ENCODE measurements at places on chromosomes 7 and 10.
A peak's percentile ranks its signal among the peaks of the same experiment; 100 is the strongest.

- DNase-seq, result peak; percentile 36
Measured at GRCh38 chr7:76260171-76260703, 42.2 kb upstream of the HSPB1 start.

DNA sequence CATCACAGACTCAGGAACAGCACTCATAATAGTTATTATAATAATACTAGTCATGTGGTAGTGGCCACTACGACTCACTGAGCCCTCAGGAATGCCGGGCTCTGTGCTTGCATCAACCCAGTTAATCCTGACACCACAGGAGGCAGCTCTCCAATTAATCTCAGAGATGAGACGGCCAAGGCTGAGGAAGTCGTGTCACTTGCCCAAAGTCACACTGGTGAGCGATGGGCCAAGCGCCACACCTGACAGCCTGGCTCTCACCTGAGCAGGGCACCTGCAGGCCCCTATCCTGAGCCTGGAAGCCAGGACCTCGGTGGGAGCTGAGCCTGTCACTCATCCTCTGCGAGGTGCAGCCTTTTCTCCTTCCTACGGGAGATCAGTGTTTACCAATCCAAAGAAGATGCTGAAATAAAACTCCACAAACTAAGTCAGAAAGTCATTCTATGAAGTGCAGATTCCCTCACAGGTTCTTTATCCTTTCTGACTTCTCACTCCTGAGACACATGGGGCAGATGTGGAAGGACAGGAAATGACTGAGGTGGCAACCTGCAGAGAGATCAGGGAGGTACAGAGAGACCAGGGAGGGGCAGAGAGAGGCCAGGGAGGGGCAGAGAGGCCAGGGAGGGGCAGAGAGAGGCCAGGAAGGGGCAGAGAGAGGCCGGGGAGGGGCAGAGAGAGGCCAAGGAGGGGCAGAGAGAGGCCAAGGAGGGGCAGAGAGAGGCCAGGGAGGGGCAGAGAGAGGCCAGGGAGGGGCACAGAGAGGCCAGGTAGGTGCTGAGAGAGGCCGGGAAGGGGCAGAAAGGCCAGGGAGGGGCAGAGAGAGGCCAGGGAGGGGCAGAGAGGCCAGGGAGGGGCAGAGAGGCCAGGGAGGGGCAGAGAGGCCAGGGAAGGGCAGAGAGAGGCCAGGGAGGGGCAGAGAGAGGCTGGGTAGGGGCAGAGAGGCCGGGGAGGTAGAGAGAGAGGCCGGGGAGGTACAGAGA, 38.5 kb downstream of the VIPR2 start:
- no peak for DNase-seq

- DNase-seq, result peak; percentile 48
Measured at GRCh38 chr10:132452216-132452650, 55.2 kb downstream of the PWWP2B start.

DNA sequence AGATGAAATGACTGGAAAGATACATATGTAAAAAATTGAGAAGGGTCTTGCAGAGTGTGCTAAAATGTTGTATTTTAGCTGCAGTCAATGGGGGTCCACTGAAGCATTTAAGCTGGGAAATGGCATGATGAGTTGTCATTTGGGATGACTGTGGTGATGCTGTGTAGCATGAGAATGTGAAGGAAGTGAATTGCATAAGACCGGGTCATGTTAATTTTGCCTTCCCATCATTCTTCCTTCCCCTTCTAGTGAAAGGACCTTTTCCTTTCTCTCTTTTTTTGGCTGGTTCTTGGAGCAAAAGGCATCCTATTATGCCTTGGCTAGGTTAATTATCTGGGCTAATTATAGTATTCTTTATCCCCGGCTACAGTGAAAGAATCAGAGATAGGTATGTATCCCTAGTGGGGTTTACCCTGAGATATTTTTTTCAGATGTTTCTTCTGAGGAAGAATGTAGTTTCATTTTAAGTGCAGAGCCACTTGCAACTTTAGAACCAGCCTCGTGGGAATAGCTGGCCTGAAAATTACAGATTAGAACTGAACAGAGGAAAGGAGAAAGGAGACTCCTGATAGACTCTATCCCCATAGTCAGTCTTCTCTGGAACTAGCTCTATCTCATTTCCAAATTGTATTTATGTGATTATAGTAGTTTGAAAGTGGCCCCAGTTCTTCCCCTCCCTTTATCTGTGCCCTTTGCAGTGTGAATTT, 93.6 kb downstream of the HGF start:
- no peak for DNase-seq

DNA sequence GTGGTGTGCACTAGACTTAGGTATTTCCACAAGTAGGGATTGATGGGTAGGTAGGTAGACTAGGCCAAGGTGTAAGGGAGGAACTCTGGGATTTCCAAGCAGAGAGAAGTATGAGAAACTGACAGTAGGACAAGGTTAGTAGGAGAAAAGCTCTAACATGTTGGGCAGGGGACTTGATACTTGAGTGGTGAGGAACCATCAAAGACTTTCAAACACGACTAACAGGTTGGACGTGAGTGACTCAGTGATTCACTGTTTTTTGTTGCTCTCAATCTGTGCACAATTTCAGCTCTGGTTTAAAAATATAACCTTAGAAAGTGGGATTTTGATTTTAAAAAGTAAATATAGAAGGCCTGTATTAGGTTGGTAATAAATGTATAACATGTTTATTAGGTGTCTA, 44.4 kb downstream of the KLHDC10 start:
- DNase-seq, result no peak

DNA sequence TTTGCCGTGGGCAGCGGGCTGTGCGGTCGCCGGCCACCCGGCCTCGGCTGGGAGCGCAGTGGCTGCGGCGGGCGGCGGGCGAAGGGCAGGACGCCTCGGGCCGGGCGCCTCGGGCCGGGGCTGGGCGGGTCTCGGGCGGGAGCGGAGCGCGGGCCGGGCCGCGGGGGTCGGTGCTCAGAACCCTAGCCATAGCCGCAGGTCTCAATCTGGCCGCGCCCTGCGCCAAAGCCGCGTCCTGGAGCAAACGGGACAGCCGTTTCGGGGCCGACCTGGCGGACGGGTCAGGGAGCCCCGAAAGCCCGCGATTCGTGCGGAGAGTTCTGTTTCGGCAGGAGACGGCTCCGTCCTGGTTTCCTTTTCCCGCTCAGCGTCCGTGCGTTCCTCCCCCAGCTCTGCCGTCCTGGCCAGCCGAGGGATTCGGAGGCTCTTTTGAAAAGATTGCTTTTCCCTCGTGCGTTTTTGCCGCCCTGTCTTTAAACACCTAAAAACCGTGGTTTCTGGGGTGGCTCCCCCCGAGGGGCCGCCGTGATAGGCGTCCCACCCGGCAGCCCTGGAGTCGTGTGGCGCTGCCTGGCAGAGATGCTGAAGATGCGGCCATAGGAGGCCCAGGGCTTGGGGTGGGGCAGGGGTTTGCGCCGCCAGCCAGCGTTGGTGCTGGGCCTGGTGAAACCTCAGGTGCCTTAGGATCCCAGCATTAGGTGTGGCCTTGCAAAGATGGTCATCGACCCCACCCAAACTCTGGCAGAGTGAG, 727 bp downstream of the RET start:
- no peak for DNase-seq

DNA sequence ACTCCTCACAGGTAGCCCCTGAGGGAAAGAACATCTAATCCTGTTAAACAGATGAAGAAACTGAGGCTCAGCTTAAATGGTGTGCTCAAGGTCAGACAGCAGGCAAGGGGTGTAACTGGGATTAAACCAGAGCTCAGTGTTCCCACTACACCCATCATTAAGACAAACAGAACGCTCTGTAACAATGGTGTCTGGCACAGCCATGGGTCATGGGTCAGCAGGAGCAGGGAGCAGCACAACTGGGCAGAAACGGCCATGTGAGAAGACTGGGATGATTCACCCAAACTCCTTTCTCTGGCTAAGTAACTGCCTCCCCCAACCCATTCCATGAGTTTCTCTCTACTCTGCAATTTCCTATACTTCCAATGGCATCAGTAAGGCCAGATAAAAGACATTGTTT, 85.5 kb upstream of the PDE1C start:
- DNase-seq, result no peak

GRCh38 chr10:120042705-120043104, 150.2 kb downstream of the SEC23IP start:
- DNase-seq, result no peak

DNA sequence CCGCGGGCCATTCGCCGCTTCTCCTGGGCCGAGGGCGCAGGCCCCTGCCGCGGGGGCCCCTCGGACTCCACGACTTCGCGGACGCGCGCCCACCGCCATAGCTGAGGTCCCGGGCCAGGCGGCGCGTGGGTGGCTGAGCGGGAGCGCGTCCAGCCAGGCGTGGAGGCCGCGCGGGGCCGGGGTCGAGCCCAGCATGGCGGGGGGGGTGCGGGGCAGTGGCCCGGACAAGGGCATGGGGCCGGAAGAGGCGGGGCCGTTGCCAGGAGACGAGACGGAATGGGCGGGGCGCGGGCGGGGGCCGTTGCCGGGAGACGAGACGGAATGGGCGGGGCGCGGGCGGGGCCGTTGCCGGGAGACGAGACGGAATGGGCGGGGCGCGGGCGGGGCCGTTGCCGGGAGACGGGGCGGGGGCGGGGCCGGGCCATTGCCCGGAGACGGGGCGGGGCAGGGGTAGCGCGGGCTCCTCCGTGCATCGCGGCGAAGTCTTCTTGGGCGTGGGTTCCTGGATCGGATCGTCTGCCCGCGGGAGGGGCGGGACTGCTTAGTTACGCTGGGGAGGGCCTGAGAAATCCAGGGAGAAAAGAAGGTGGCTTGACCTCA, 14.8 kb downstream of the ADAM8 start:
- peak; percentile 85 for DNase-seq

DNA sequence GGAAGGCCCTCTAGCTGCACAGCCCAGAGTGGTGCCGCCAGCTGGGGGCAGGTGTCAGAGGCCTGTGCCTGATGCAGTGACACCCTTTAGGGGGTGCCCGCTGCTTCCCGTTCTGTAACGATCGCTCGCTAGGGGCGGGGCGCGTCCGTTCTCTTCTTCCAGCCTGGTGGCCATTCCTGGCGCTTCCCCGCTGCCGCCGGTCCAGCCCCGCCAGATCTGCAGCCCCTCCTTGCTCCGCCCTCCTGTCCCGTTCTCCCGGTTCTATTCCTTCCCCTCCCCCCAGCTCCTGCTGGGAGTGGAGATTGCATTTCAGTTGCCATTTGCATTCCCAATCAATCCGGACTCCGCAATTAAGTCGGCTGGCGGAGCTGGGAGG, 39.2 kb downstream of the AGAP3 start:
- DNase-seq, result no peak

GRCh38 chr10:84842593-84842992, 514.2 kb downstream of the CCSER2 start:
- DNase-seq, result no peak

- DNase-seq, result no peak
Measured at GRCh38 chr7:26993816-26994810, 101.7 kb downstream of the HOXA1 start.

DNA sequence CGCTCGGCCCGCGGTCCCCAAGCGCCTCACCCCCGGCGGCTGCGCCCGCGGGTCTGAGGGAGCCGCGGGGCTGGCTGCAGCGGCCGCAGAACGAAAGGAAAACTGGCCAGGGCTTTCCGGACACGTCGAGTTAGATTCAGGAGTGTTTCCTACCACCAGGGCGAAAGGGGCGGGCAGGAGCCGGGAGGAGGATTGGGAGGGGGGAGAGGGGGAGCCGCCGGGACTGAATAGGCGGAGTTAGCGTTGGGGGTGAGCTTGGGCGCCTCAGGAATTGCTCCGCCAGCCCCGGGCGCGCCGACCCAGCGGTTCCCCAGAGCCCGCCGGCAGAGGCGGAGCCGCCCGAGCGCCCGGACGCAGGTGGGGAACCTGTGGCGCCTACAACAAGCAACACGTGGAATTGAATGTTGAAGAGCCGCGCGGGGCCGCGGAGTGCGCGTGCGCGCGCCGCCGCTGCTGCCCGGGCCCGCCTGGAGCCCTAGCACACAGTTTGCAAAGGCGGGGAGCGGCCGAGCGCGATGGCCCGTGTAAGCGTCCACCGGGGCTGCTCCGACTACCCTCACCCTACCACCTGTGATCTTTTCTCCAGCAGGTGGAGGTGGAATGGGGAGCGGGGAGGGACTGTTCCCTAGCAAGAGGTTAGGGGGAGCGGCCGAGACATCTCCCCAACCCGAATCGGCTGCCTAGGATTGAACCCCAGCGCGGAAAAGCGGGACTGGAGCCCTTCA, at the start of gene CADPS2:
CADPS2 (minus strand) TSS at position 104 of the 725 bp plus-strand sequence. CDS start 123 bp downstream, outside the sequence.
- DNase-seq, result no peak

DNA sequence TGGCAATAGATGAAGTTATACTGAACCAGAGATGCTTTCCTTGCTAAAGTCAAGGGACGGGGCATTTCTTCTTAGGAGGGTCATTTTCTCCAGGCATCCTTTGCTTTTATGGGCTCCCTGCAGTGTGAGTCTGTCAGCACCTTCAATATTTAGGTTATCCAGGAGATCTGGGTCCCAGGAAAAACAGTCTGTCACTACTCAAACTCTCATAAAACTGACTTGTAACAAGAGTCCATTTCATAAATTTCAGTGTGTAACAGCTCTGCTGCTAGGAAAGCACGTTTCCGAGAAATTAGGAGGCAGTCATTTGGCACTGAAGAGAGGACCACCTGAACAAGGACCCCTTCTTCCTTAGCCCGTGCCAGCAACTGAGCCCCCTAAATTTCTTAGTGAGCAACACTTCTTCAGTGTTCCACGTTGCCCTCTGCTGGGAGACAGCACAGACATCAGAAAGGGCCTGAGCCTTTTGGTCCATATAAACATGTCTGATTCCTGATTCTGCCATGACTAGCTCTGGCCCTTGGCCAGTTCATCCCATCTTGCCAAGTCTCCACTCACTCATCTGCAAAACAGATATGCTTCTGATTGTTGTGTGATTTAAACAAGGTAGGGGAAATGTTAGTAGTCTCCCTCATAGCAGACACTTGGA, 7.2 kb downstream of the GCC1 start:
- DNase-seq, result no peak

DNA sequence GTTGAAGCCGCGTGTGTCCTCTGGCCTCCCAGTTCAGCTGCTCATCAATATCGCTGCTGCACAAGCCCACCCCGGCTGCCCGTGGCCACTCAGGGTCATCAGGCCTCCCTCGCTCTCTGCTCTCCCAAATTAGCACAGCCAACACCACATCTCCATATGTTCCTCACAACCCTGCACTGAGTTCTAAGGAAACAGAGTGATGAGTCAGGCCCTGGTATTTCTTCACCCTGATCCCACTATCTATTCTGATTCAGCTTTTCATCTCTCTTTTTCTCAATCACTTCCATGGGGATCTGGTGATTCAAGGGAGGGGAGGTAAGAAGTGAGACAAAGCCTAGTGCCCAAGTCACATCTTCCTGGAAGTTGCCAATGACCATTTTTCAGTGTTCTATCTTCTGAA, 23.8 kb downstream of the CYTH3 start:
- DNase-seq, result no peak

DNA sequence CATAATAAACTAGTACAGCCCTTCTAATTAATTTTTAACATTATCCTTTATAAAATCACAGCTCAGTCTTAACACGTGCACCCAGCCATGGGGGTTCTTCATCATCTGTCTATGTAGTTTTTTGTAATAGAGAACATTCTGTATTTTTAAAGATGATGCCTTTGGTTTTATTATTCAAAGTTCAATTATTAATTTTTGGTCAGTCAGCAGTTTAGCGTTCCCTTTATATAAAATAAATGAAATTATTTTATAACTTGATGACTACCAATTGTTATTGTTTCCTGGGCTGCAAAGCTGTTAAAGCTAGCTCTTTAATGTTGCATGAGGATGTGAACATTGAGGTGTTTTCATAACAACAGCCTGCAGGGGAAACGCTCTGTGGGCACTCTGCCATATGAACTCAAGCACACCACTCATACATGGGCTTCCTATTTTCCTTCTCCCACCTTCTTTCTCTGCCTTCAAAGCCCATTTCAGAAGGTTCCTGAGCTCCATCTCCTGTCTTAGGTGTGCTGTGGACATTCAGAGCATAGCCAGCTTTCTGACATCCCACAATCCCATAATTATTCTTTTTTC, 172.0 kb upstream of the YAE1 start:
- no peak for DNase-seq

Data from CD4-positive, alpha-beta T cell treated with Interleukin-6 for 4 hours (primary cell).